Stimulated activated CD8-positive, alpha-beta memory T cell treated with anti-CD3 and anti-CD28 coated beads, Interleukin-7, amount 100 ng/mL, for 4 hours (primary cell): ENCODE measurements at places on chromosomes 16 and 17.

DNA sequence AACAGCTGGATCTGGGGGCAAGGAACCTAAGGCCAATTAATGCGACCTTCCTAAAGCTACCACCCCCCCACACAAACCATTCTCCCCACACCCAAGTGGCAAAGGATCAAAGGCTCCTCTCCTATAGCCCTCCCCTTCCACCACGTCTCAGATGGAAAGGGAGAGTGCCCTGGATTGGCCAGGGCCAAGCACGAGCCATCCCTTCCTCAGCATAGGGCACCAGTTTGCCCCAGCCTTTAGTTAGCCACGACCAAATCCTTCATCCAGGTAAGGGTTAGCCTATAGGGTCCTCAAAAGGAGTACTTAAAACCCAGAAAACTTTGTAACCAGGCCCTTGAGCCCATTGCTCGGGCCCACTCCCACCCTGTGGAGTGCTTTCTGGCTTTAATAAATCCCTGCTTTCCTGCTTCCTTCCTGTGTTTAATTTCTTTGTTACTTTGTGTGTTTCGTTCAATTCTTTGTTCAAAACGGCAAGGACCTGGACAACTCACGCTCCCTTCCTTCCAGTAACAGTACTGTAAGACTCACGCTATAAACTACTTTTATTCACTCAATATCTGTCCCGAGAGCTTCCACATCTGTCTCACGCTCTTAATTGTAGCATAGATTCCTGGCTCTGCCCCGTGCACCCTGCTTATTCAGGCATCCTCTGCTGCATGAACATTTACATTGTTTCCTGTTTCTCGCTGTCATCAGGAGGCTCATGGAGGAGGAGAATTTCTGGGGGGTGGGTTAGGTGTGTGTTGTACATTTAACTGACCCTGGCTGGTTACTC, 62.3 kb downstream of the TNFRSF13B start:
- DNase-seq, result no peak

DNA sequence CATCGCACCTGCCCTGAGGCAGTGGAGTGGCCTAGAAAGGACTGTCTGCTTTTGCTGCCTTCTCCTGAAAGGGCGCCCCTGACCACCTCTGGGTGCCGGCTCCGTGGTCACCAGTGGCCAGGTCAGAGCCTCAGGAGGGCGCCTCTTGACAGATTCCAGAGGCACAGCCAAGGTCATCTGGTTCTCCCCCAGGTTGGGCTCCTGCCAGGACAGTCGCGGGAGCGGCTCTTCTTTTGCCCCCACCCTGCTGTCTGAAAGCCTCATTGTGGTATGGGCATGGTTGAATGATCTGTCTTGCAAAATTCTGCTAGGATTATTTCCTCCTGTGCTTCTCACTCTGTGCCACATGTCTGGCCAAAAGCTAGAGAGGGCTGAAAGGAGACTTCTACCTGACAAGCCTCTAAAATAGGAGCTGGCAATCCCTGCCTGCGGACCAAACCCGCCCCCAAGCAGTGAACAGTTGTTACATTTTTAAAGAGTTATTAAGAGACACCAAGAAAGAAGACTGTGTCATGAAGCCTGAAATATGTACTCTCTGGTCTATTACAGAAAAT, 82.8 kb downstream of the SNX29 start:
- no peak for DNase-seq

- no peak for DNase-seq
Observed at GRCh38 chr16:53440125-53440524, 5.9 kb downstream of the RBL2 start.

DNA sequence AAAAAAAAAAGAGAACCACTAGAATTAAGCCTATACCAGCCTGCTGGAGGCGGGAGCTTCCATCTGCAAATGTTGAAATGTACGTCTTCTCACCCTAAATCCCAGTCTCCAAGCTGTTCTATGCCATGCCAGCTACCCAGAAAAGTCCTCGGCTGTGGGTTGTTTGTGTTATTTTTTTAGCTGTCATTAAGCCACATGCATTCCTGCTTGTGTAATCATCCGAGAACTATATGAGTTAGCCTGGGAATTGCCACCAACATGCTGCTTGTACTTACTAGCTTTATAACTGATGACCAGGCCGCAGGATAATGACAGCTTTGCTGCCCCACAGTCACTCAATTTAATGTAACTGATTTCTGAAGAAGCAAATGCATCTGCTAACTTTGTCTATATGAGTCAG, 313.9 kb upstream of the SALL1 start:
- DNase-seq, result no peak
